ENCODE measurements at places on chromosomes 1 and 21.

- DNase-seq, result no peak
Observed at GRCh38 chr1:207362962-207363860, 41.7 kb downstream of the CD55 start.

DNA sequence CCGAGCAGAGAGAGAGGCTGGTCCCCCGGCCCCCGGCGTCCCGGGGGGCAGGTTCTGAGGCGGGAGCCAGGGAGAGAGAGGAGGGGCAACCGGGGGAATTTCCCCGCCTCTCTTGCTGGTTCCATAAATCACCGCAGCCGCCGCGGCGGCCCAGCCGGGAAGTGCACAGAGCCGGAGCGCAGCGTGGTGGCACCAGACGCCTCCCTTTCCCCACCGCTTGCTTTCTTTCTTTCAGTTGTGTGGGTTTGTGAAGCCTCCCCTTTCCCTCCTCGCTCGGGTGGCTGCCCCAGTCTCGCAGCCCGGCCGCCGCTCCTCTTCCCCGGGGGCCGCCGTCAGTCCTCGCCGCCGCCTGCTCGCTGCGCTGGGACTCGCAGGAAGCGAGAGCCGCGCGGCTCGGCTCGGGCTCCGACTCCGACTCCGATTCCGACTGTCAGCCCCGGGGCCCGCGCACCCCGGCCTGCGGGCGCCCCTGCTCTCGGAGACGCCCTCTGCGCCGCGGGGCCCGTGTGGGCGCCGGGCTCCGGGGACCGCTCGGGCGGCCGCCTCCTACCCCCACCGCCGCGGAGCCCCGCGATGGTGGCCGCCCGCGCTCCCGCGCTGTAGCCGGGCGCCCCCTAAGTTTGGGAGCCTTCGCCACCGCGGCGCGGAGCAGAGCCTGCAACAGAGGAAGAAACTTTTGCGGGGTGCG, at the start of gene CACHD1:
TSS of gene CACHD1 (plus strand) at position 153 of the 688 bp plus-strand sequence. CDS start 616 bp downstream, outside the sequence.
- DNase-seq, result no peak

- no peak for DNase-seq
Observed at GRCh38 chr1:231969076-231969475, 342.5 kb downstream of the DISC1 start.

DNA sequence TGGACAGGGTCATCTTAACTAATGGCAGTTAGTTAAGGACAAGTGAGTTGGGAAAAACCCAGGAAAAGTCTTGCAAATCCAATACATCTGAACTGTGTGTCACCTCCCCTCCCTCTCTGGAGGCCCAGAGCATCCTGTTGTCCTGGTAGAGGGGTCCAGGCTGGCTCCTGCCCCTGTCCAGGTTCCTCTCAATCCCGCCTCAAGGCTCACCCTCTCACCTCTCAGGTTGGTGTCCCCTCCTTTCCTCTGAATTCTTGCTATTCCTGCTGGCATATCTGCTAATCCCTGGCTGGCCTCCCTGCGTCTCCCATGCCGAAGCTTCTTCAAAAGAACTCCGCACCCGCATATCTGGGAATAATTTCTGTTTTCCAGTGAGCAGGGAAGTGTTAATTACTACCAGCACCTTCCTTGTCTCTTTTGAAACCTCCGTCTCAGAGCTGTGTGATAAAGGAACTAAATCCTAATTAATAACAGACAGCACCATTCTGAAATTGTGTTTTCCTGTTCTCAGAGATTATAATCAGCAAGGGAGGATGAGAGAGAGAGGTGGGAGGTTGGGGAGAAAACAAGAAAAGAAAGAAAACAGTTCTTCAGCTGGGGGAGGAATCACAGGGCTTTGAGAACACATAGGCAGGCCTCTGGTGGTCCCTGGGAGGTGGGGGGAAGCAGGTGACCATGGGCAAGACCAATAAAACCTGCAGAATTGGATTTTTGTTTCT, 568.0 kb downstream of the PTPRU start:
- DNase-seq, result no peak

DNA sequence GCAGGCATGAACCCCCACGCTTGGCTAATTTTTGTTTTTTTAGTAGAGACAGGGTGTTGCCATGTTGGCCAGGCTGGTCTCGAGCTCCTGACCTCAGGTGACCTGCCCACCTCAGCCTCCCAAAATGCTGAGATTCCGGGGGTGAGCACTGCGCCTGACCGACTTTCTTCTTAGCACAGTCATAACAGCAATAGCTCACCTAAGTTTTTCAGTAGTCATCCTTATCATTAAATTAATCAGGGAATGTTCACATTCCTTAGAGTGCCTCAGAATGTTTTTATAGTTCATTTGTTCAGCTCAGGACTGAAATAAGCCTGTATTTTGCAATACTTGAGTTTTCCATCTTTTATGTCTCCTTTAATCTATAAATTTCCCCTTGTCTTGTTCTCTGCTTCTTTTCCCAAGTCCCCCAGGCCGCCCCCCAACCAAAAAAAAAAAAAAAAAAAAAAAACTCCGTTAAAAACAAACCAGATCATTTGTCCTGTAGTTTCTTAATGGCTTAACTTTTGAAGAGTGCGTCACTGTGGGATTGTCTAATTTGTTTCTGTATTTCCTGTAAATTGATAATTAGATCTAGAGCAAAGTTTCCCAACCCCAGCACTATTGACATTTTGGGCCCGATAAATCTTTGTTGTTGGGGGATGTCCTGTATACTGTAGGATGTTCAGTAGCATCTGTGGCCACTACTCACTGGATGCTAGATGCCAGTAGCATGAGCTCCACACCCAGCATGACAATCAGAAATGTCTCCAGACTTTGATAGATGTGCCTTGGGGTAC, 120.7 kb downstream of the ITSN1 start:
- DNase-seq, result no peak

DNA sequence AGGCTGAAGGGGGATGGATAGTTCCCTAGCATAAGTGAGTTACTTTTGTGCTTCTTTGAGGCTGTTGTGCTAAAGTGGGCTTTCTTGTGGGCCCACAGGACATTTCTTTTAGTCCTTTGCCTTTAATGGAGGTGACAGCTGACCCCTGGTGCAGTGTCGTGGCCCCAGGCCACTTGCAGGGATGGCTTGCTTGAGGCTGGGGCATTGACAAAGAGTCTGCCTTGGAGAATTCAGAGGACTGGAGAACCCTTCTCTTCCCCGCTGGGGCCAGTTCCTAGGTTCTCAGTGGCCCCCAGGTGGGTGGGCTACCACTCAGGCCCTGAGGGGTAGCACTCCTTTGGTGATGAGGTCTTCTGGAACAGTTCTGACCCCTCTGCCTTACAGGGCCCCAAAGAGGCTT, 12.8 kb downstream of the ABCG1 start:
- no peak for DNase-seq

DNA sequence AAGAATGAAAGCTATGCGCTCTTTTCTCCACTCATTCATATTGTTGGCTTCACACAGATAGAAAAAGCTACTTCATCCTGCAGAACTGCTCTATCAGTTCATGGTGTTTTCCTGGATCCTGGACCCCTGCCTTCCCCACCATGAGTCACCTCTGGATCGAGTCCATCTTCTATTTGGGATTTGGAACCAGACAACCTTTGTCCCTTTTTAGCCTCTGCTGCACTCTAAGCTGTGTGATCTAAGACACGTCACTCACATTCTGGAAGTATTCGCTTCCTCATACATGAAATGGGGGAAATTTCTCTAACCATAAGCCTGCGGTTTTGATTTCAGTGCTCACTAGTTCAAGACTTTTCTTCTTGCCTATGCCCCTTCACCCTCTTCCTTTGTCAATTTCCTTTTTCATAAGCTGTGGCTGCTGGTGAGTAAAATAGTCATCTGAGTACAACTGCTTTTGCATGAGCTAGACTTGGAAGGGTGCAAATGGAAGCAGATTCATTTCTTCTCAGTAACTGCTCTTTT, 14.1 kb upstream of the DEGS1 start:
- peak; percentile 95 for DNase-seq

DNA sequence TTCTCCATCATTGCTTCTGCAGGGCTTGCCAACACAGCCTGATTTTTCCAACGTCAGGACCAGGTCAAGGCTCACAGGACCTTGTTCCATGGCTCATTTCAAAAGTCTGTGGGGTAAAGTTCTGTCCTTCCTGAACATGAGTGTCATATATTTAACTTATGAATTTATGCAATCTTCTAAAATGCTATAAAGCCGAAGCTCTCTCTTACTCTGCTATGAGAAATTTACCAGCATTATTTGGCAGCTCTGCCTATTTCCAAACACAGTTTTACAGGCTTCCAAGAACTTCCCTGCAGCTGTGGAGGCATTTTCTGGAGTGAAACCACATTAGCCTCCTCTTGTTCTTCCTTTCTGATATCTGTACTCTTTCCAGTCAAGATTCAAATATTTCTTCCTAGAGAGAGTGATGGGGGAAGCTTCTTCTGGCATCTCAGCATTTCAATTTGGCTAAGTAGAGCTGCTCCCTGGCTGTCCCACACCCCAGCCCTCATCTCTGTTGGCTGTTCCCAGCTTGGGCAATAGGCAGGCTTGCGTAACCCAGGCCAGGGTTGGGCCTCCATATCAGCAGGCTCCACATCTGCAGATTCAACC, 15.6 kb upstream of the HMGCS2 start:
- no peak for DNase-seq

GRCh38 chr1:115746021-115746690, 22.4 kb downstream of the CASQ2 start:
- no peak for DNase-seq

DNA sequence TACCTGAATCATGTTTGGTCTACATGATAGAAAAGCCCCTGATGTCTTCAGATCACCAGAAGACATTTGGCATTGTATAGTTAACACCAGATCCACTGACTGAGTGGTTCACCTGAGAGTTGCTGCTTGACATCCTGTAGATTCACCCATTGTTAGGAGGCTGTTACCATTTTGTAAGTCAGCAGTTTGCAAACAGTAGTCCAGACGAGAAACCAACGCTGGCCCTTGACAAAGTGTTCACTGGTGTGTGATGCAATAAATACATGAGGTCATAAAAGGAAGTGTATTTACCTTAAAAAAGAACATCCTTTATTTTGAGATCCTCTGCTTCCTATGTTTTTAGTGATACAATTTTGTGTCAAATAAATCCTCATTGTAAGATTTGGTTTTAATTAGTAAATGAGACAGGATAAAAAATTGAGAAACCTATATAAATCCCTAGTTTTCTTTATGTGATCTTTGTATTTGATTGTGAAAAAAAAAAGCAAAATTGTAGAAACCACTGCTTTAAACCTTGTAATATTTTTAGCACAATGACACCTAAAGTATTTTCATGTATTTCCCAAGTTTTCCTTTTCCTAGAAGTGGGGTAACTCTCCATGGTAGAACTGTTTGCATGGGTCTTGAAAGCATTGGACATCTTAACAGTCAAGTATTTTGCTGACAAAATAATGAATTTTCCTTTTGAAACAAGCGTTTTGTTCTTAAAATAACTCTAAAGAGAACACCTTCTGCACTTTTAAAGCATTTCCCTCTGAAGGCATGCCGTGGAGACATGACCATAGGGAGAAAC, 204.3 kb downstream of the FGGY start:
- DNase-seq, result no peak

- DNase-seq, result no peak
Observed at GRCh38 chr1:156666862-156667609, 10.2 kb downstream of the NES start.

DNA sequence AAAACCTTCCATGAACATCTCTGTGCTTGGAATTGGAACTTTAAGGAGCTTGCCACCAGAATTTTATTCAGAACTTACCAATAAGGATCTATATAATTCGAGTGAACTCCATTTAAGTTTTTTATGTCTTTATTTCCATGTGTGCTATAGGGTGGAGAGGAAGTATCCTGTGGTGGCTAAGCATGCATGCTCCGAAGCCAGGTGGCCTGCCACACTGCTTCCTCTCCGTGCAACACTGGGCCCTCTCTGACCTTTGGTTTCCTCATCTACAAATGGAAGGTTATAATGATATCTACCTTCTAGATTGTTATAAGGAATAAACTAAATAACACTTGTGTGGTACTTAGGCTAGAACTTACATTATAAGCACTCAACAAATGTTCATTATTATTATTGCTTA, 382.1 kb downstream of the PTPRC start:
- no peak for DNase-seq

GRCh38 chr1:89931964-89932363, 62.9 kb upstream of the ZNF326 start:
- no peak for DNase-seq

GRCh38 chr1:43904660-43905551, 28.7 kb upstream of the ARTN start:
- DNase-seq, result no peak

GRCh38 chr1:53406551-53407235, 52.5 kb upstream of the DMRTB1 start:
- DNase-seq, result no peak

- no peak for DNase-seq
Observed at GRCh38 chr1:41582851-41583657, 98.6 kb upstream of the EDN2 start.

- DNase-seq, result no peak
Observed at GRCh38 chr1:220207411-220207810, 64.8 kb downstream of the RAB3GAP2 start.

- DNase-seq, result no peak
Observed at GRCh38 chr1:186999506-186999905, 170.8 kb downstream of the PLA2G4A start.

- no peak for DNase-seq
Observed at GRCh38 chr1:160144921-160145320, 6.5 kb upstream of the ATP1A4 start.

DNA sequence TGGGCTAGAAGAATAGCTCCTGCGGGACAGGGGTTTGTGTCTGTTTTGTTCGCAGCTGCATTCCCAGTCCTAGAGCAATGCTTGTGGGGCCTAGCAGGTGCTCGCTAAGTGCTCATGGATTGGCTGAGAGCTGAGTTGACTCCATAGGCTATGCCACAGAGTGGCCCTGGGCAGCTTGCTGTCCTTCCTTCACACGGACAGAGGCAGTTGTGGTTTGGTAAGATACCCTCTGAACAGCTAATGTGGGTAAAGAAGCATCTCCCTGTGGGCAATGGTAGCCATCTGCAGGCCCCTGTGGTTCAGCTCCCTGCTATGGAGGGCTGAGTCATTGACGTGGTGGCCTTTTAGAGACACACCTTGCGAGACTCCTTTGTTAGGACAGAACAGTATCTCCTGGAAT, 23.5 kb upstream of the LBR start:
- DNase-seq, result no peak

GRCh38 chr1:202569393-202570322, 140.6 kb downstream of the SYT2 start:
- no peak for DNase-seq

DNA sequence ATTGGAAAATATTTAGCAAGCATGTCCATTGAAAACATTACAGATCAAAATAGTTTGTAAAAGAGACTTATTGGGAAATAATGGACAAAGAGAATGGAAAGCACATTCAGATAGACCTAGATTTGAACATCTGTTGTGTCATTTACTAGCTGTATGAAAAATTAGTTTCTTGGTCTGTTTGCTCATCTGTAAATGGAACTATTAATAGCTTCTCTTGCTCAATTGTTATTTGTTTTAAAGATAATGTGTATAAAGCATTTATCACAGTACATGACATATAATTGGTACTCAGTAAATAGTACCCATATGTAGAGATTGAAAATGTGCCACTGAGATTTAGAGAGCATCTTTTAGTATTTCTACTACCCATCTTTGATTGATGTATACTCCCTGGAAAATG, 25.9 kb downstream of the RPAP2 start:
- DNase-seq, result no peak

- no peak for DNase-seq
Observed at GRCh38 chr21:16308269-16308668, 578.5 kb downstream of the USP25 start.

GRCh38 chr21:29586696-29587095, 288.0 kb downstream of the BACH1 start:
- no peak for DNase-seq

- no peak for DNase-seq
Observed at GRCh38 chr1:209527372-209527771, 56.1 kb upstream of the CAMK1G start.
